Natural killer cell (primary cell): ENCODE measurements at places on chromosomes 5 and 9. TPM values are rescaled to one million over a fixed set of nuclear protein-coding genes. Genes with fewer than 3 reads are reported as not detected.

- H3K4me3 ChIP-seq: no peak overlapping the region
- H3K27ac ChIP-seq: no peak overlapping the region
- H3K27me3 ChIP-seq: no peaks in the 10 kb centered on the region
- no peaks in the 10 kb centered on the region for H3K36me3 ChIP-seq
- DNase-seq: no peak
Measured at GRCh38 chr5:96871686-96872085, 4.6 kb upstream of the ERAP2 start.

DNA sequence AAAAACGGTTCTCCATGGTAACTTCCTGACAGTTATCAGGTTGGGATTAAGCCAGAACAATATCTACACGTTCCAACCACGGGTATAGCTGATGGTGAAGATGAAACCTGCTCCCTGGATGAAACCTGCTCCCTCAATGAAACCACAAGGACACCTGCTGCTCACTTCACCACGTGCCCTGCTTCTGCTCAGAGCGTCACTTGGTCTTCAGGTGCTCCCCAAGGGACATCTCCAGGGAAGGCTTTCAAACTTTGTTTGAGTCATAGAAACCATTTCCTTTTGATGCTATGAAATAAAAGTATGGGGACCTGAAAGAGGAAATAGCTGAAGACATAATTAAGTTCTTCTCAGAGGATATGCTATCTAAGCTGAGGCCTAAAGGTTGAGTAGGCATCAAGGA is 242.4 kb downstream of the MED10 start:
- no peaks in the 10 kb centered on the region for H3K27me3 ChIP-seq
- no peak overlapping the region for H3K4me3 ChIP-seq
- DNase-seq: no peak
- no peak overlapping the region for H3K27ac ChIP-seq
- H3K36me3 ChIP-seq: no peaks in the 10 kb centered on the region

DNA sequence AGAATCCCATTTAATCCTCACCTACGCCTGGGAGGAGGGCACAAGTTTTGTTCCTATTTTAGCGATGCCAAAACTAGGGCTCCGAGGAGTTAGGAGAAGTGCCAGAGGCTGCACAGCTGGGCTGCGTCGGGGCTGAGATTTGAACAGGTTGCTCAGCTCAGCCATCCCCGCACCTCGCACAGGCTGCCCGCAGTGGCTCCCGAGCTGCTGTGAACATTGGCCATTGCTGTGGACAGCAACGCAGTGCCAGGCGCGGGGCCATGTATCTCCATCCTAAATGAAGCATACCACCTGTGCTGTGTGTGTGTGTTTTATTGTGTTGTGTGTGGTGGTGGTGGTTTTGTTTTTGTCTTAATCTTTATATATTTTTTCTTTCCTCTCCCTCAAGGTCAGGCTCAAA is 52.0 kb downstream of the AK8 start:
- peaks cover 4% of the 10 kb centered on the region for H3K27me3 ChIP-seq
- no peaks in the 10 kb centered on the region for H3K36me3 ChIP-seq
- DNase-seq: no peak
- H3K4me1 ChIP-seq: no peaks in the 10 kb centered on the region
- H3K4me3 ChIP-seq: no peak overlapping the region

- peaks cover 5% of the 10 kb centered on the region for H3K27me3 ChIP-seq
- no peak for DNase-seq
- H3K36me3 ChIP-seq: no peaks in the 10 kb centered on the region
- H3K27ac ChIP-seq: no peak overlapping the region
- H3K4me3 ChIP-seq: no peak overlapping the region
- peaks cover 9% of the 10 kb centered on the region for H3K4me1 ChIP-seq
Measured at GRCh38 chr5:151683444-151683843, 3.3 kb downstream of the SPARC start.

GRCh38 chr9:8136477-8136876 is 336.9 kb upstream of the DMAC1 start:
- H3K27ac ChIP-seq: no peak overlapping the region
- no peak overlapping the region for H3K4me3 ChIP-seq
- H3K36me3 ChIP-seq: no peaks in the 10 kb centered on the region
- no peaks in the 10 kb centered on the region for H3K27me3 ChIP-seq

Gene CCL19
- not detected for total RNA-seq
